Motor neuron (in vitro differentiated cells): ENCODE measurements at places on chromosomes 7 and 10.
A peak's percentile ranks its signal among the peaks of the same experiment; 100 is the strongest.

DNA sequence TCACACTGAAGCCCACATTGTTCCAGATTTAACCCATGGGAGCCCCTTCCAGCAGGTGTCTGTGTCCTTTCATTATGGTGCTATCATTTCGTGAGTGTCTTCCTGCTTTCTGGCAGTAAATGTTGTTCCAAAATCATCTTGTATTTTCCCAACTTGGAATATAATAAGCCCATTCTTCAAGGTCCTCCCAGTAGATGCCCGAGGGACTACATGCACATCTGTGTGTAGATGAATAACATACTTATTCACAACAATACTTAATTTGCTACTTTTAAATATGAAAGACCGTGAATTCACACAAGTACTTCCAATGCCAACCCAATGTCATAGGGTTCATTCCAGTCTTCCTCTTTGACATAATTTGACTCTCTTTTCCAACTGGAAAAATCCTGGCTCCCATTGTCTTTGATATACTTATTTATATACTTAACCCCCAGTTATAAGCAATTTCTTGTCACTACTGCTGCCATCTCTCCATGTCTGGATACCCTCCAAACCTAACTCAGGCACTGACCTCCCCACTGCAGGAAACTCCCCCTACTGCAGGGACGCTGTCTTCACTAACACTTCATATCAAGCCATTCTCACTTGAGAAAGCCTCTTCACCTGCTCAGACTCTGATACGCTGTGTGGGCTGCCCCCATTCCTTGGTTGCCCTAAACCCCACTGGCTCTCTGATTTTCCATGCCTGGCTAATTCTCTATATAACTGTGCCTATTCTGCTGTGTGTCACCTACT lies 1119.2 kb downstream of the CNTNAP2 start:
- ATAC-seq: no peak

DNA sequence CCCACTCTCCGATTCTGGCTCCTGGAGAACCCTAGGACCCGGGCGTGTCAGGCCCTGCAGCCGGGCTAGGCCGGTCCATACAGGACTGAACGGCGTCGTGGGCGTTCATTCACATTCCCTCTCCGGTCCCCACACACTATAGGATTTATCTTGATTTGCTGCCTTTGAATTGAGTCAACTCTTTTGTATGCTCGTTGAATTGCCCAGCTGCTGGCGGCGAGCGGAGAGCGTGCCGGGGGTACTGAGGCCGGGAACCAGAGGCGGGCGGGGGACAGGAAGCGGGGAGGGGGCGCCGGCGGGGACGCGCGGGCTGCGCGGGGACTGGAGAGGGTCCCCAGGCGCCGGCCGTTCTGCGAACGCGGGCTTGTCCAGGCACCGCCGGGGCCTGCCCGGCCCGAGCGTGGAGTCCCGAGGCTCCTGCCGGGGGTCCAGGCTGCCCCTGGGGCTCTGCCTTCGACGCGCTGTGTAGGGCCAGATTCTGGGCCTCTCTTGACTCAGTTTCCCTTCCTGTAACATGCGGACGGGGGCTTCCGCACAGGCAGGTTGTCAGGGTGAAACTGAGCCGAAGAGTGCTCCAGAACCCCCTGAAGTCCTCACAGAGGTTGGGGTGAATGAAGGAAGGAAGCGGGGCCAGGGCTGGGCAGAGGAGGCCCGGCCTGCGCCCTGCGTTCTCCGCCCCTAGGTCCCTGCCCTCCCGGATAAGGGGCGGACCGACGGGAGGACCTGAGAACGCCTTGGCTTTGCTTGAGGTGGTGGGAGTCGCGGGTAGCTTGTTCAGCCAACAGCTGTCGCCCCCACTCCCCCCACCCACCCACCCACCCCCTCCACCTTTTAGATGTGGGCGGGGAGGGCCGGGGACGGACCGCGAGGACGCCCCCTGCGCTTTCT lies 769 bp upstream of the ELFN1 start:
- ATAC-seq: peak; percentile 27

- no peak for ATAC-seq
These were observed 1085.3 kb downstream of the KCNMA1 start for GRCh38 chr10:76552091-76552873.

DNA sequence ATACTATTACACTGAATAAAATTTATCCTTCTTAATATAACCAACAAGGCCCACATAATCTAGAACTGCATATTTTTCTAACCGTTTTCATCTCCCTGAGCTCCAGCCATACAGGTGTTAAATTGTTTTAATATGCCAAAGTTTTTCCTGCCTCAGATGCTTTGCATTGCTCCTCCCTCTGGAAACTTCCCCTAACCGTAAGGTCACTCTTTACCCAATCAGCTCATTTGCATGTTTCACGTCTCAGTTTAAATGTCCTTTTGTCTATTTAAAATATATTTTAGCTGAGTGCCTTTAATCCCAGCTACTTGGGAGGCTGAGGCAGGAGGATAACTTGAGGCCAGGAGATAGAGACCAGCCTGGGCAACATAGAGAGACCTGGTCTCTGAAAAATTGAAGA lies 228.5 kb downstream of the ADK start:
- ATAC-seq: no peak

- no peak for ATAC-seq
These were observed 25.0 kb downstream of the SPAG6 start for GRCh38 chr10:22370320-22370719.

DNA sequence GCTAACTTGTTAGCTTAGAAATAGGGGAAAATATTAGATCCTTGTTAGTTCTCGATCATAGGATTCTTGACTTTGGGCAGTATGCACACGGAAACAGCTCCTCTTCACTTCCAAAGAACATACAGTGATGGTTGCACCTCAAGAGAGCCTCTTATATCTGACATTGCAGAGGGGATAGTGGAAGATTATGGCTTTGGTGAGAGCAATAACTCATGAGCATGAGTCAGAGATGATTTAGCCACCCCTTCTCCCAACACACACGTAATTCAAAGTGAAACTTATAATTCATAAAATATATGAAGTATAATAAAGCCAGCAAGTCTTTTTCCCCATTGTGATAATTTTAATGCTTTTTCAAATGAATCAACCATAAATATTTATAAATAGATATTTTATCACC lies 683.7 kb downstream of the POM121L12 start:
- no peak for ATAC-seq

DNA sequence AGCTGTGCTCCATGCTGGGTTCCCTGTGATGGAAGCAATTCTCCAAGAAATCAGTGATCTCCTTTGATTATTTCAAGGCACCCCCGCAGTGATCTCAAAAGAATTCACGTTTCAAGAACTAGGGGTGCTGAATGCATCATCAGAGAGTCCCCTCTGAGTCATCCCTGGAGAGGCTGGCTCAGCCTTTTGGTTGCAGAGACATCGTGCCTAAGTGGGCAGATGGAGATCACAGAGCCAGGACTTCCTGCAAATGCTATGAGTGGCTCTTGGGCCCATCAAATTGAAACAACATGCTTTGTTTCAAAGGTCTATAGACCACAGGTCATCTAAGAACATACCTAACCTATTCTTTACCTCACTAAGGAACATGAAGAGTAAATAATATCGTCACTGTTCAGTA lies 41.5 kb upstream of the PLEKHA1 start:
- no peak for ATAC-seq

DNA sequence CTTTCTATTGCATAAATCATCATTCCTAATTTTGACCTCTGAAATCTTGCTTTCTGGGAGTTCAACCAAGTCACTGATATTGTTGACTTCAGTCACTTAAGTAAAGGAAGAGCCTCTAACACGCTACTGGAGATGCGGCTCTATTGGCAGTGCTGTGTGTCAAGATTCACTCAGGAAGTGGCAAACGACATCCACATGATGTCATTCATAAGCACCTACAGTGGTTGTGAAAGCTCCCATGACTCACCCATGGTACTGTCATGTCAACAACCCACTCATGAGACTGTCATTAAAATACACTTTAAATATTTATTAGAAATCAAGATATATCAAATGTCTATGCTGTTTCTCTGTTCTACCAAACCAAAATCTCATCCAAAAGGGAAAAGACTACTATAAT lies 52.5 kb upstream of the LHFPL3 start:
- ATAC-seq: peak; percentile 60

- no peak for ATAC-seq
These were observed 118.5 kb downstream of the CYTH3 start for GRCh38 chr7:6153646-6154541.
